PC-9 (cell line): ENCODE measurements at places on chromosomes 4 and X.

- no peak for DNase-seq
Observed at GRCh38 chrX:16039834-16040233, 83.5 kb upstream of the GRPR start.

- DNase-seq, result no peak
Observed at GRCh38 chr4:55549888-55550287, 3.2 kb upstream of the CLOCK start.

DNA sequence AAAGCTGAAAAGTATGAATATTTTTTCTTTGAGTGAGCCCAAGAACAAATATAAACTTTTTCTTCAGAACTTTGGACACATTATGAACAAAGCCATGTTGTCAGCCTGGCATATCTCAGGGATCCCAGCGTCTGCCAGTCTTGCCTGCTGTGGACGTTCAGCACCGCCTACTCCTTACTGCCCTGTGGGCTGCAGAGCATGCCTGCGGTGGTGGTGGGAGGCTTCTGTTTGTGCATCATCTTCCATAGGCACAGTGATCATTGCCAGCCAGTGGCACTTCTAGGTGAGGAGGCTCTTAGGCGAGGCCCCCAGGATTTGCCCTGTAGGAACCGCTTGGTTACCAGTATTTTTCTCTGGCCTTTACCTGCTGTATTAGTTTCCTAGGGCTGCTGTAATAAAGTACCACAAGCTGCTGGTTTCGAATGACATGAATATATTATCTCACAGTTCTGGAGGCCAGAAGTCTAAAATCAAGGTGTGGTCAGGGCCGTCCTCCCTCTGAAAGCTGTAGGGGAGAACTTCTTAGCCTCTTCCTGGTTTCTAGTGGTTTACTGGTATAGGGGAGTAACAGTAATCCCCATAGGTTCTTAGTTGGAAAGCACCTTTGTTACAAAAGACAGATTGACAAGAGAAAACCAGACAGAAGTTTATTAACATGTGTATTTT is 15.4 kb downstream of the ANXA3 start:
- no peak for DNase-seq

DNA sequence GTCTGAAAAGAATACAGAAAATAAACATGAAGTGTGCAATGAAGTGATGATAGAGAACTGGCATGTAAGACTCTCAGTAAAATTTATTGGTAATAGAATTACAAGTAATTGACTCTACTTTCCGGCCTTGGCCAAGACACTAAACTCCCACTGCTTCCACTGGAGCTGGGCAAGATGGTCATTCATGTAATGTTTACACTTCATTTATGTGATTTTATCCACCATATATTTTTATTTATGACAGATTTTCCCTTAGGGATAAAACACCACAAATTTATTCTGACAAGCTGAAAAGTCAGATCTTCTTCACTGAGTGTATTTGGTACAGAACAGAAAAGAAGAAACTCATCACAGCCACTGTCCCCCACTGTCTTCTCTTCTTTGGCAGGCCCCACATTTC is 191.9 kb downstream of the SLC39A8 start:
- DNase-seq, result no peak

DNA sequence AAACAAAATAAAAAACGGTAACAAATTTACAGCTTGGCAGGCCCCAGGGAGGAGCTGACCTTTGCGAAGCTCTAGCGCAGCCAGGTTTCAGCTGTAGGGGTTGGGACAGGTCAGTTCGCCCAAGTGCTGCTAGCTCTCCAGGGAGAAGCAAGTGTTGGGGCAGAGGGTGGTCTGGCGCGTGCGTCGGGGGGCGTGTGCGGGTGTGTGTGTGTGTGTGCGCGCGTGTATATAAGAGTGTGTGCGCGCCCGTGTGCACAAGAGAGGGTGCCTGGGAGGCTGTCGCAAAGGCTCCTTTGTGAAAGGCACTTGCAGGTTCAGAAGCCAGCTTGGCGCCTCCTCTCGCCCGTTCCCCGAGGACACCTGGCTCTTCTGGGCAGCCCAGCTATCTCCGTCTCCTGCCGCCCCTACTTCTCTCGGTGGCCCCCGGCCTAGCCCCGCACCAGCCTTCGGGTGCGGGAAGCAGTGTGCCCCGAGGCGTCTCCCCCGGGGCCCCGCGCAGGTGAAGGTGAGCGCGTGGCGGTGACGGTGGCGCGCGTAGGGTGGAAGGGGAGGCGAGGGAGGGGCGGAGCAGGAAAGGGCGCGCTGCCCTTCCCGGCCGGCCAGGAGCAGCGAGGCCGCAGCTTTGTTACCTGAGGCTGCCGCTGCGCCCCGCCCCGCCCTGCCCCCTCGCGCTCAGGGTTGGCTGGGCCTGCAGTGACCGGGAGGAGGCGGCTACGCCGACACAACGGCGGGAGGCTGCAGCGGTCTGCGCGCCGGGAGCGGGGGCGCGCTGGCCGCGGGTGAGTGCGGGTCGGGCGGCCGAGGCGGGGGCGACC is at the start of gene FHDC1:
TSS of gene FHDC1 (plus strand) at position 693 of the 815 bp plus-strand sequence. CDS start 6,735 bp downstream, outside the sequence.
- DNase-seq, result peak; percentile 89

DNA sequence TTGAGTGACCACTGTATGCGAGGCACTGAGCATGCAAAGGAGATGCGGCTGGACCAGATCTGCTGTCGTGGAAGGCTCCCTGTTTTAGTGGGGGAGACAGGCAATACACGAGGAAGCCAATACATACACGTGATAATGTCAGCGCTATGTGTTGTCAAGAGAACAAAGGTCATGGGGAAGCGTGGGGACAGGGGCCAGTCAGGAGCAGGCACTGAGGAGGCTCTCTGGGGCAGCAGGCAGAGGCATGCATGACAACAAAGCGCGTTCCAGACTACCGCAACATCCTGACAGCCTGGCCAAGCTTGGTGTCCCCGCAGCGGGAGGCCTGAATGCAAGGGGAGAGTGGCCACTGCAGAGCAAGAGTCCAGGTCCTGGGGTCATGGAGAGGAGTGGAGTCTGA is 61.9 kb downstream of the DCTD start:
- DNase-seq, result no peak

- peak; percentile 55 for DNase-seq
Observed at GRCh38 chr4:120517966-120518365, 404.6 kb downstream of the PRDM5 start.

GRCh38 chr4:95288552-95288951 is 260.2 kb downstream of the UNC5C start:
- no peak for DNase-seq

DNA sequence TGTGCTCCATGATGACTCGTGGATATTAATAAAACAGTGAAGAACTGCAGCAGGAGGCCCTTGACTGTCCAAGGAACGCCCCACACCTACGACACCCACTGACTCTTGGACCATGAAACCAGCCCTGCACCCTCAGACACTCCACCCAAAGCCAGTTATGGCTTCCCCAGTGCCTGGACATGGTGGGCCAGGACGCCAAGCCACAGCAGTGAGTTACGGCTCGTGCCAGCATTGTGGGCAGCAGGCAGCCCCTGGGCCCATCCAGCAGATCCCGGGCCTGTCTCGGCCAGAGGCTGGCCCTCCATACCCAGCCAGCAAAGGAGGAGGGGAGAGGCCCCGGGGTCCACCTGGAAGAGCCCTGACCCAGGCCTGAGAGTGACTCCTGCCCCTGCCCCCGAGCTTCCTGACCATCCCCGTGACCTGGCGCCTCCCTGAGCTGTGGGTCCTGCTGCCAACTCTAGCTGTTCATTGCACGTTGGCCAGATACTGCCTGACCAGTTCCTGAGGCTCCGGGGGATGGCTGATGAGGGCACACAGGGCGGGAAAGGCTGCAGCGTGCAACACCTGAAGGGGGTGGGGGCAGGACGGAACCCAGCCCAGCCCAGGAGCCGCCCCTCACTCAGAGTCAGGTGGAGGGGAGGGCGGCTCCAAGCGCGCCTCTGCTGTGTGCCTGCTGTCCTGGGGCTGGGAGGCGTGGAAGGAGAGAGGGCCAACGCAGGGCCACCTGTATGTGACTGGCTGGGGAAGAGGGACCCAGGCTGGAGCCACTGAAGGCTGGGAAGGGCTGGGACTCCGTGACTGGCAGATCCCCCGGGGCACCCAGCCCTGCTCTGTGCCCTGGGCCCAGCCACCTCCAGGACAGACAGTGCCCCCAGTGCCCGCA is 739 bp downstream of the SLC49A3 start:
- no peak for DNase-seq

- DNase-seq, result no peak
Observed at GRCh38 chrX:140821280-140821679, 111.7 kb downstream of the LINC00632 start.

GRCh38 chrX:71949844-71950445 is 39.3 kb downstream of the NHSL2 start:
- no peak for DNase-seq

GRCh38 chr4:146577111-146577510 is 55.4 kb upstream of the SLC10A7 start:
- no peak for DNase-seq

DNA sequence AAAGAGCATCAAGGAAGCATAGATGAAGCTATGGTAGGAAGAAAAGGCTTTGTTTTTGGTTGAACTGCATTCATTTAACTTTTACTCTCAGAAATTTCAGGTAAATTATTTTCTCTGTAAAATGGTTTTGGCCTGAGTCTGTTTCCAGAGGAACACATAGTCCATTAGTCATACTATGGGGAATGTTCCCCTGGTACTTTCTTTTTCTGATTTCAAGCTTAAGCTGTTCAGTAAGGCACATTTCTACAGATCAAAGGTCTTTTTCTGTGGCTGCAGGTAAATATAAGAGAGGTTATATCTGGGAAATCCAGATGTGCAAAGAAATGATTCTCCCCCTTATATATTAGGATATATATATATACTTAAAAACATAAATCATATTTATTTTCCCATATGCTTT is 1744.4 kb upstream of the ADGRL3 start:
- no peak for DNase-seq

DNA sequence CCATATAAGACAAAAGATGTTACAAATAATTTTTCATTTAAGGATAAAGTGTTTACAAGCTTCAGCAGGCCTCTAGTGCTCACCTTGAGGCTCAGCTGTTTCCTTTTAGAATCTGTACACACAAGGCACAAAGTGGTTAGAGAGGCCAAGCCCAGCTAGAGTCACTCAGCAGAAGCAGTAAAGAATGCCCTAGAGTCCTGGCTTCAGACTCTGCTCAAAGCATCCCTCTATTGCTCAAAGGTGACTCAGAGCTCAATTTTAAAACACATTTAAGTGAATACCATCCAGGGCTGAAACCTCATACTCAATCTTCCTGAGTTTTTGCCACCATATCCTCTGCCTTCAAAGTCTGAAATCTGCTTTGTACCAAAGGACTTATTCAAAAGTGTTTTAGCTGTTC is 22.6 kb upstream of the PHF8 start:
- no peak for DNase-seq

DNA sequence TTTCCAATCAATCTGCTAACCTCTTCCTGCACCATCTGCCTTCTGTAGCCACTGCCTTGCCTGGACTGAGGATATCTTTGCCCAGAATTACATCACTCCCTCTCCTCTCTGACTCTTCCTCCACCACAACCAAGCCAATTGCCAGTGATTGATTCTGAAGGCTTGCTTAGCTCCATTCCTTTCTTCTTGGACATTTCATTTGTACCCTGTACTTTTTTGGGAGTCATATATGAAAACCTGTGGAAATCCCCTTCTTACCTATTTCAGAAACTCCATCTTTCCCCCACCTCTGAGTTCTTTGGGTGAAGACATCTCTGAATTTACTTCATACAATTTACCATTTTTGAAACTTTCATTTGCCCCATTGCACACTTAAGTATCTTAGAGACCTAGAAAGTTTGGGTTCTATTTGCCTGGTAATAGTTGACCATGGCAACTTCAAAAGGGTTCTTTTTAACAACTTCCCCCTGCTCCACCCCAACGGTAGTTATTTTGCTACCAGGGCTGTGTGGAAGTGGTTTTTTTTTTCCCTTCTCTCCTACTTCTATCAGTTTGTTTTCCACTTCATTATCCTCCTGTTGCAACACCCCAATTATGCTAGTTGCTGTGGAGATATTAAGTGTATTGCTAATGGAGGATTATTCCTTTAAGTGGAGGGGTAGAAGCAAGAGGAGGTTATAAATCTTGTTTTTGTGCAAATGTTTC is 14.3 kb downstream of the SGMS2 start:
- DNase-seq, result no peak

DNA sequence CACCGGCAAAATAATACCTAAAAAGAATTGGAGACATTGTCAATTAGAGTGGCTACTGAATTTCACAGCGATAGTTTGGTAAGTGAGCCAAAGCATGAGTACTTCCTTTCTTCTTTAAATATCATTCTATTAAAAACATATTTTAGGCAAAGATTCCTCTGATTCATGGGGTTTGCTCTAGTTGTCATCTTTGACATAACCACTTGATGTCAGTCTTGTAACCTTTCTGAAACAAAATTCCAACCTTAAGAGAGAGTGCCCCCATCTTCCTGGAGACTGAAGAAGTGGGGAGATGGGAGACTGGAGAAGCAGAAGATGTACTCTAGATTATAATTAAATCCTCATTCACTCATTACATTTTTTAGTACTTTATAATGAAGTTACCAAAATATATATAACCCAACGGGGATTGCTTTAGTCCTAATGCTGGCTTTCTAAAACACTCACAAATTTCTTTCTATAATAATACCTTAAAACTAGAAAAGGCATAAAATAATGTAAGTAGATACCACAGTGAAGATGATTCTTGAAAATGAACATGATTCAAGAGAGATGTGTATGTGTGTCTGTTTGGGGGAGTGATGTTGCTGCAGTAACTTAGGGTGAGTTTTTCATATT is 96.4 kb downstream of the EMCN start:
- no peak for DNase-seq

DNA sequence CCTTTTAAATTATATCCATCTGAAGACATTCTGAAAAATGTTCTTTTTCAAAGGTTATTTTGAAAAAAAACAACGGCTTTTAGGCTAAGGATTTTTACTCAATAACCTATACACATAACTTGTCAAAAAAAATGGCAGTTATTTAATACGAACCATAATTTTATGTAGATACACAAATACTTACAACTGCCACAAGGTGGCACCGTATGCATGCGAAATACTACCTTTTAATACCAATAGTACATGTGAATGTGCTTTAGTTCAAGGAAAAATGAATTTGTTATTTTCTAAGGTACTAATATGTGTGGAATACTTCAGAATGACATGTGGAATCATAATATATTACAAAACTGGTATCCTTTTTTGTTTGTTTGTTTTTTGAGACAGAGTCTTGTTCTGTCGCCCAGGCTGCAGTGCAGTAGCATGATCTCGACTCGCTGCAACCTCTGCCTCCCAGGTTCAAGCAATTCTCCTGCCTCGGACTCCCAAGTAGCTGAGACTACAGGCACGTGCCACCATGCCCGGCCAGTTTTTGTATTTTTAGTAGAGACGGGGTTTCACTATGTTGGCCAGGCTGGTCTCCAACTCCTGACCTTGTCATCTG is 4.6 kb upstream of the MAD2L1 start:
- DNase-seq, result peak; percentile 18

- no peak for DNase-seq
Observed at GRCh38 chr4:42533042-42533441, 123.9 kb downstream of the ATP8A1 start.

DNA sequence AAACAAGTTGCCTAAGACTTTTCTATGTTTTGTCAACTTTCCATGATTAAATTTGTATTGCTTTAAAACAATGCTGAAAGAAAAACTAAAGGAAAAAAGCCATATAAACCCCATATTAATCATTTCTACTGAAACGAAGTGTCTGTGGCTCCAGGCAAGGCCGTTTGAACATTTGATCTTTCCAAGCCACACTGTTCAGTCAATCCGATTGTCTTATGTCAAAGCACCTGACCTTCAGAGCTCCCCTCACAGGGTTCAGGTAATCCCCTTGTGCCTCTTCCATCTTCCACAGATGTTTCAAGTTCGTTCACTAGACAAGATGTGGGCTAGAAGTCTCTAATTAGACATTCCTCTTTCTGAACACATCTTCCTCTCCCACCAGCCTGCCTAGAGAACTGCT is 177.1 kb upstream of the NUDT10 start:
- DNase-seq, result no peak
